T47D (cell line): ENCODE measurements at places on chromosomes 1 and 21.

DNA sequence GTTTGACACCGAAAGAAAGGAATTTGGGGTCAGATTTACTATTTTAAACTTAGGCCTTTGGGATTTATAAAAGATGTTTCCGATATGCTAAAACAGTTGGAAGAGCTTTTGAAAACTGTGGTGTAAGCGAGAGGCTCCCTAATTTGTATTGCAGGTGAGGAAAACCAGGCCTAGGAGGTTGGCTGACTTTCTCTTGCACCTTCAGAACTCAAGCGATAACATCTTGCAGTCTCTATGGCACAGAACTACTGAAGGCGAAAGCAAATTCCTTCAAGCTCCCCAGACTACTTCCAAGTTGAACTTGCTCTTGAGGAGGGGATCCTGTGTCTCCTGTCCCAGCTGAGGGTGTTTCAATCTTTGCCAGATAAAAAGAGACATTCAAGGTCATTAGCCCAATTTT is 685.7 kb downstream of the ADGRL2 start:
- no peak for DNase-seq

GRCh38 chr1:227946624-227947385 is 927 bp downstream of the WNT9A start:
- peak; percentile 98 for DNase-seq

GRCh38 chr1:88741413-88741812 is 57.3 kb downstream of the PKN2 start:
- no peak for DNase-seq

GRCh38 chr1:114468710-114469468 is 42.1 kb downstream of the TRIM33 start:
- DNase-seq: no peak

DNA sequence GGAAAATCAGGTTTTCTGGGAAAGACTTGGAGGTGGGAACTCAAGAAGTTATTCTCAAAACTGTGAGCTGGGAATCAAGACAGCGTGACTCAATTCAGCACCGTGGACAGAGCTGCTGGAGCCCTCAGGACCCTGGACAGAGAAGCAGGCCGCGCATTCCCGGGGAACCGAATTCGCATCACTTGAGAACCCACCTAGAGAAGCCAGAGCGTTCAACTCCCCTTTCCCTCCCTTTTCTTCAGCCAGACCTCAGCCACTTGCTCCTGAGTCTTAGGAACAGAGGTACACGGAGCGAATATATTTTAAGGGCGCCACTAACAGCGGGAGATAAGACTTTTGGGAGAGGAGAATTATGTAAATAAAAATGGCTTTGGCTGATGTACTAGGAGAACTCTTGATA is 2.0 kb upstream of the LIN28A start:
- peak; percentile 83 for DNase-seq

GRCh38 chr1:99650773-99651437 is 5.0 kb downstream of the PALMD start:
- DNase-seq: no peak

DNA sequence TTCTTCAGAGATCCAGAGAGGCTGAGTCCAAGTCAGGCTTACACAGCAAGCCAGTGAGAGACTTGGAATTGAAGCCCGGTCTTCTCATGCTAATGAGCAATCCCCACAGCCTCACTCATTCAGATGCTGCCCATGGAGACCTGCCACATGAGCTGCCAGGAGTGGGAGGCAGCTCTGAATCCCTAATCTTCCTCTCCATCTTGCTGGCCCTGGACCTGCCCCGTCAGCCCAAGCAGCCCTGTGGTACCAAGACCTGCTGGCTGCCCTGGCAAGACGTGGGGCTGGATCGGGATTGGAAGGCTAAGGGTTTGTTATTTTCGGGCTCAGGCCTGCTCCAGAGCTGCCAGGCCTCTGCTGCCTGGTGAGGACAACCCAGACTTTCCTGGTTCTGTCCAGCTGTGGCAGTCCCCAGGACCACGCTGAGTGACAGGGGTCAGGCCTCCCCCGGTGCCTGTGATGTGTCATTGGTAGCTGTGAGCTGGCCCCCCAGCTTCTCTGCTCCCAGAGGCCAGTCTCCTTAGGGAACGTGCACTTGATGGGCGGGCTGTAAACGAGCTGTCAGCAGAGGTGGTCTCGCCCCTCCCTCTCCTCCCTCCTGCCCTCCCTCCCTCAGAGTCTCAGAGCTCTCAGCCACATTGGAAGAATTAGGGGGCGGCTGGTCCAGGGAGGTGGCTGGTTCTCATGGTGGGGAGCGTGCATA is 135.0 kb downstream of the FOXD2 start:
- DNase-seq: no peak

DNA sequence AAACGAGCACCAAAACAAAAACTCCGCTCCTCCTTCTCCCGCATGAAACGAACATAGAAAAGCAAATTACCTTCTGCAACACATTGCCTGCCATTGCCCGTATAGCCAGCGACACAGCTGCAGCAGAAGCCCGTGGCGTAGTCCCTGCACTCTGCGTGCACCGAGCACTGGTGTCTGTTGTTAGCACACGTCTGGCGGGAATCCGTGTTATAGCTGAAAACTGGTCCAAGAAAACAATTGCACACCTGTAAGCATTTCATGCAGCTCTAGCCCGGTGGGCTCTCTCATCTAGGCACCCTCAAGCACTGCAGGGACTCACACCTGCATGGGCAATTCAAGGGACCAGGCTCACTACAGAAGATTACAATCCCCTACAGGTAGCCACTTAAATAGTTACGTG is 26.9 kb downstream of the NID1 start:
- DNase-seq: no peak

DNA sequence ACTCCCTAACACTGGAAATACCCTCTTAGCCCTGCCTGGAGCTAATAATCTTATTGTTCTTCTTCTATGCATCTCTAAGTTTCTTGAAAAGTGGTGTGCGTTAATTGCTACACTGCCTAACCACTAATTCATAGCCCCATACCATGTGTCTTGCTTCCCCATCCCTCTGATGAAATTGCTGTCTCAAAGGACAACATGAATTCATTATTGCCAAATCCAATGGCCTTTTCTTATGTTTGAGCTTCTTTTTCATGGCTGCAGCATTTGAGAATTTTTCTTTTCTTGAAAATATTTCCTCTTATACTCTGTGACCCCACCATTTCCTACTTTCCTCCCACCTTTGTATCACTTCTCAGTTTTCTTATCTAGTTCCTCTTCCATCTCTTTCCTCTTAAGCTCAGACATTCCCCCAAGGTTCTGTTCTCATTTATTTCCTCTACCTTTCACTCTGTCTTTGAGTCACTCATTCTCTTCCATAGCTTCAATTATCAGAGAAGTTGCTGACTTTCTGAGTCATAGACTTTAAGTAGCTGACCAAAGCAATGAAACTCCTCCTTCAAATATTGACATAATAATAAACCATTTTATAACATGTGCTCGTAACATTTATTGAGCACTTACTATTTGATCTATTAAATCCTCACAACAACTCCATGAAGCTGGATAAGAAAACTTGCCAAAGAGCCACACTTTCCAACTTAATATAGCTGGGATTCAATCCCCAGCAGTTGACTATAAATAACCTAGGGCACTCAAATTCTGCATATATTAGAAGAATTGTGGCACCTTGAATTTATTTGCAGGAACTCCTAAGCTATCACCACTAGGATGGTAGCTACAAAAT is 35.5 kb upstream of the ATP6V1G3 start:
- DNase-seq: no peak

DNA sequence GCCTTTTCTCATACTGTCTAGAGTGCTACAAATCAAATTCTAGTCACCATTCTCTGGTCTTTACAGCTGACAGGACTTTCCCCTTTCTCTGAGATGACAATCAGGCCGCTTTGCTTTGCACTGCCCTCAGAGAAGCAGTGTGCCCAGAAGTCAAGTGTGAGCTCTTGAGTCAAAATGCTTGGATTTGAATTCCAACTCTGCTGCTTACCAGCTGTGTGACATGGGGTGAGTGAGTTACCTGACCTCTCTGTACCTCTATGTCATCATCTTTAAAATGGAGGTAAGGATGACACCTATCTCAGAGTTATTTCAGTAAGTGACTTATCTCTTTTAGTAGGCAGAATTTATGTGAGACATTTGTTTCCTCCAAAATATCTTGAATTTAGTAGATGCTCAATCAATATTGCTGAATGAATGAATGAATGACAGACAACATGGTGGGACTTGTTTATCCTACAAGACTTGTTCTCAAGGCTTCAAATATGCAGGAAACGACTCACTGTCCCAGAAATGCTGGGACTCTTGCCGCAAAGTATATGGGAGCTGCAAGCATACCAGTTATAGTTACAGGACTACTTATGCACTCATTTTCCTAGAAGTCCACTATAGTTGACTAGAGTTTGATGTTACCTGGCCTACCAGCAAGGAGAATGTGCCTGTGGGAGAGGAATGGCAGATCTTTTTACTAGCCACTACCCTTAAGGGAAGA is 38.1 kb upstream of the A3GALT2 start:
- no peak for DNase-seq

- no peak for DNase-seq
Observed at GRCh38 chr1:3711780-3712451, 40.3 kb upstream of the CCDC27 start.

DNA sequence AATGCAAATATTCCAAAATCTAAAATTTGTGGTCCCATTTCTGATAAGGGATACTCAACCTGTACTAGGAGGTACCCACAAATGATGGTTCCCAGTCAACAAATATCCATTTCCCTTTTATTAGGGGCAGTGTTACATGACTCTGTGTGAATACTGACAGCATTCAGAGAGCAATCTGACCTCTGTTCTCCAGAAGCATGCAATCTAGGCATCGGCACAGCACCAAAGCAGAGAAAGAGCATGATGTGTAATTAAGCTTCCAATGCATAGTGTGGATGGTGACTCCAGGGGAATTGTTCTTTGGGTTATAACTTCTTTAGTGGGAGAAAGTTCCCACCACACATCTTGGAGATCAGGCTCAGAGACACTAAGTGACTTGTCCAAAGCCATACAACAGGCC is 71.6 kb downstream of the ELAVL4 start:
- no peak for DNase-seq

GRCh38 chr1:156155756-156156510 is 2.5 kb downstream of the SEMA4A start:
- DNase-seq: no peak

- DNase-seq: no peak
Observed at GRCh38 chr1:23500466-23500865, 16.5 kb upstream of the ASAP3 start.

DNA sequence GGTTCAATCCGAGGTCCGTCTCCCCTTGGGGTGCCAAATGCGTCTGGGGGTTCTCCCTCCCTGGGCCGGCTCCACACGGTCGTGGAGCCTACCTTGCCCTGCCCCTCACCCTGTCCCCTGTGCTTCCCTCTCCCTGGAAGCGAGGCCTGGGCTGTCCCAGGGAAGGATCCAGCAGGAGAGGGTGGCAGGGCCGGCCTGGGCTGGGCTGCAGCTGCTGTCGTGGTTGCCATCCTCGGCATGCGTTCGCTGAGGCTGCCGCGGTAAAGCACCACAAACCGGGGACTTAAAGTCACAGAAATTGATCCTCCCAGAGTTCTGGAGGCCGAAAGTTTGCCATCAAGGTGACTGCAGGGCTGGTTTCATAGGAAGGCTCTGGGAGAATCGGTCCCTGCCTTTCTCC is 123.0 kb upstream of the TMPRSS2 start:
- DNase-seq: no peak

DNA sequence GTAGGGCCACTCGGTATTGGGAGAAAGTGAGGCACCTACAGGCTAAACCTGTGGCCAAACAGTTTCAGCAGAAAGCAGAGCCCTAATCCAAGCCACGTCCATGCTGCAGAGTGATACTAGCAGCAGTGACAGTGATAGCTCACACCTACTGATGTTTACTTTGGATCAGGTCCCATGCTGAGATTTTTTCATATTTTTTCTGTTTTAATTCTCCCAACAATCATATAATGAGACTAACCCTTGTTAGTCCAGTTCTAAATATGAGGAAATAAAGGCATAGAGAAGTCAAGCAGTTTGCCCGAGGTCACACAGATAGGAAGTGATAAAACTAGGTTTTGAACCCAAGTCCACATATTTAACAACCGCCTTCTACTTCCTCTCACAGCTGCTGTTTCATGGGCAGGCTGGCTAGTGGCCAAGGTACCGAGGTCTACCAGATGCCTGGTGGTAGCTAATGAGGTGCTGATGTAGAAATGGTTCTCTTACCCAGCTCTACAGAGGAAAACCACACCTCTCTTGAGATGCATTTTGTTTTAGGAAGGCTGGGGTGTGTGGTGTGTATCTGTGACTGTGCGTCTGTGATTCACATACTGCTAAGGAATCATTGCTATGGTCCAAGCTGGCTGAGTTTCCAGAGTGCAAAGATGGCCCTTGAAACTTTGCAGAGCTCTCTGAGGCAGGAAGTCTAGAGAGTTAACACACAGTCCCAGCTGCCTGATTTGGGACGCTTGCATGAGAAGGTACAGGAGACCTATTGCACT is 80.3 kb upstream of the ARTN start:
- DNase-seq: no peak

GRCh38 chr21:42124081-42124480 is 53.0 kb downstream of the UMODL1 start:
- DNase-seq: no peak

DNA sequence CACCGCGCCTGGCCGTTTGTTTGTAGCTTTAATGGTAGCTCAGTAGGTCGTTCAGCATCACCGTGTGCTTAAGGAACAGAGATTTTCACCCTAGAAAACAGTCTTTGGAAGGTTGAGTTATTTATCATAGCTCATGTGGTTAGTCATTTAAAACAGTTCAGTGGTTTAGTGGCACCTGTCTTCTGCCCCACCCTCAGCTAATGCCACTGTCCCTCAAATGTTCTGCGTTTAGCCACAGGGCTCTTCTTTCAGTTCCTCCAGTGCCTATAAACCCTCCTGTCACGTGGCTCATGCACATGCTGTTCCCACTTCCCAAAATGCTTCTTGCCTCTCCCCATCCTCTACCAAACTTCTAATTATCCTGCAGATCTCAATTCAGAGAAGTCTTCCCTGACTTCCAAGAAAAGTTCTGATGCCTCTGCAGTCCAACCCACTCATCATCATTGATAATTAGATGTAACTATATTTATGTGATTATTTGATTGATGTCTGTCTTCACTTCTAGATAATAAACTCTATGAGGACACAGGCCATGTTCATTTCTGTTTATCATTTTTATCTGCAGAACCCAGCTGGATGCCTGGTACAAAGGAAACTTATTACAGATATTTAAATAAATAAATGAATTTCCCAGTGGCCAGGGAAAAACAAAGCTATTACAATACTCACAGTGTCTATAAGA is 14.4 kb upstream of the DIPK1A start:
- DNase-seq: no peak

GRCh38 chr1:62484824-62485468 is 48.1 kb downstream of the USP1 start:
- DNase-seq: no peak

GRCh38 chr1:41315871-41316270 is 45.4 kb upstream of the FOXO6 start:
- DNase-seq: no peak

- DNase-seq: peak; percentile 62
Observed at GRCh38 chr1:39539252-39539790, 37.3 kb downstream of the PABPC4 start.

GRCh38 chr1:221923929-221924598 is 182.2 kb upstream of the DUSP10 start:
- DNase-seq: no peak

- no peak for DNase-seq
Observed at GRCh38 chr21:33789697-33790096, 125.9 kb downstream of the ATP5PO start.

GRCh38 chr1:23246274-23246673 is 29.0 kb upstream of the HTR1D start:
- DNase-seq: no peak

- peak; percentile 81 for DNase-seq
Observed at GRCh38 chr1:225882694-225883615, 775 bp upstream of the TMEM63A start.

- DNase-seq: no peak
Observed at GRCh38 chr1:234920843-234921140, 207.8 kb downstream of the TOMM20 start.
